ENCODE measurements at places on chromosomes 1 and 21. TPM values are rescaled to one million over a fixed set of nuclear protein-coding genes. Genes with fewer than 3 reads are reported as not detected.
A peak's percentile ranks its signal among the peaks of the same experiment; 100 is the strongest.

The UBIAD1 gene
- total RNA-seq: 19.0 TPM

GRCh38 chr1:18978706-18979105, 22.2 kb upstream of the IFFO2 start:
- no peak for DNase-seq

- no peak for DNase-seq
These were observed 112.8 kb downstream of the NEK7 start for GRCh38 chr1:198269646-198269940.

DNA sequence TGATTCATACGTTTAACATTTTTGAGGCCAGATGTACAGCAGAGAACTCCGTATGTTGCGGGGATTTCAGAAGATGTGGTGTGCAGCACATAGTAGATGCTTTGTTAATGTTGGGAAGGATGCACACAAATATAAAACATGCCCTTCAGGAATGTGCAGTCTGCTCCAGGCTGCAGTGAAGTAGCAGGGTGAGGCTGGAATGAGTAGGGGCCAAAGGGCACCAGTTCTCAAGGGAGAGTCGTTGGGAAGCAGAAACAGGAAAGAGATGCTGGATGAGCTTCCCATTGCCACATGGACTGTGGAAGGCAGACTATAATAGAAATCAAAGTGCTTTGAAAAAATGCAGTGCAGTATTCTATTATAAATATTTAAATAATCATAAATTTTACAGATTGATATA, 126.9 kb downstream of the NOS1AP start:
- DNase-seq: no peak

DNA sequence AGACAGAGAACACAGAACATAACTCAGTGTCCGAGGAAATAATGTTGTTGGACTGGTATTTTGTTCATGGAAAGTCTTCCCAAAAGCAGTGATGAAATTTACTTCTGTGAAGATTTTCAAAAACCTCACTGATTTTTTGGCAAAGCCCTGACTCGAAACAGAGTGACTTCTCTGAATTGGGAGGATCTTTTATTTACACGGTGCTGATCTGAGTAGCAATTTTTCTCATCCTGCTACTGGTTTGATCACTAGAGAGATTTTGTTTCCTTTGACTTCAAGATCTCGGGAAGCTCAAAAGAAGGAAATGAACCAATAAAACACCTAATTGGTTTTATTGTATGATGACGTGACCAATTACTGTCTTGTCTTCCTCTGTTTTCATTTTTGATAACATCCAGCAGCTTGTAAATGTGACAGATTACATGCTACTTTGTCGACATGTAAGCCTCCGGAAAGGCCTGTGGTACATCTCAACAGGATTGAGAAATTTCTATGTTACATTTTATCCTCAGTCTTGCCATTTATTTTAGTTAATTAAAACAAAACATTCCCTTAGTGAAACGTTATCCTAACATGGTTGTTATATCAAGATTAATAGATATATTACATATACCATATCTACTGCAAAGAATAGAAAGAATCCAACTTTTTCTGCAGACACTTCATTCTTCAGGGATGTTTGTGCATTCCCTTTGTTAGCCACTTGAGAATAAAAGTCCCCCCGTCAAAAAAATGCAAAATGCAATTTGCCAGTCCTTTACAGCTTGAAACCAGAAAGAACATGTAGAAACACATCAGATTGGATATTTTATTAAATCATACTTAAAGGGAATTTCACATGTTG, 42.8 kb upstream of the IFI44L start:
- DNase-seq: no peak

The KIAA0040 gene
- 19.3 TPM for total RNA-seq

The JAM2 gene
- 0.45 TPM for total RNA-seq

DNA sequence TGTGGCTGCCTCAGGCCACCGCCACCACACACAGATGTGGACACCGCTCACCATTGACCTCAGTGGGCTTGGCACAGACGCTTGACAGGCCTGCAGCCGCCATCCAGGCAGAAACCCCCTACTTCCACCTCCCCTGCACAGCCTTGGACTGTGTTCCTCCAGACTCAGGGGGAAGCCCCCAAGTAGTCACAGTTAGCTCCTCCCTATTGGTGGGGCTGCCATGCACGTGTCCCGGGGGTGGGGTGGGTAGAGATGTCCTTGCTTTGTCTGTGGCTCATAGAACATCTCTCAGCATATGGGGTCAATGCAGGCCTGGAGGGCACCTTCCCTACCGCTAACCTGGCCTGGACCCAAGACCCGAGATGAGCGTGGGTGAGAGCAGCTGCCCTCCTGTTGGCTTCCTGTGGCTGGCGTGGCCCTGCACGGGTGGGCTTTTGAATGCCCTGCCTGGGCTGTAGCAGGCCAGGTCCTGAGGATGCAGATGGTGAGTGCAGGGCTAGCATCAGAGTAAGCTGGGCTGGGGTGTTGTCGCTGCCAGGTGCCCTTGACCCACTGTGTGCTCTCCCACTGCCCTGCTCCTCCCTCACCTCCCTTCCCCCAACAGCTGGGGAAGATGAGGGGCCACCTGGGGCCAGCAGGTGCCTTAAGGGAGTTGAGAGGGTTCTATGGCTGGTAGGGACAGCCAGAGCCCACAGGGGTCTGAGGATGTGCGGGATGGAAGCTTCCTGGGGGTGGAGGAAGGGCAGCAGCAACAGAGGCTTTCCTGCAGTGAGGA, 6.2 kb downstream of the CROCC start:
- no peak for DNase-seq

DNA sequence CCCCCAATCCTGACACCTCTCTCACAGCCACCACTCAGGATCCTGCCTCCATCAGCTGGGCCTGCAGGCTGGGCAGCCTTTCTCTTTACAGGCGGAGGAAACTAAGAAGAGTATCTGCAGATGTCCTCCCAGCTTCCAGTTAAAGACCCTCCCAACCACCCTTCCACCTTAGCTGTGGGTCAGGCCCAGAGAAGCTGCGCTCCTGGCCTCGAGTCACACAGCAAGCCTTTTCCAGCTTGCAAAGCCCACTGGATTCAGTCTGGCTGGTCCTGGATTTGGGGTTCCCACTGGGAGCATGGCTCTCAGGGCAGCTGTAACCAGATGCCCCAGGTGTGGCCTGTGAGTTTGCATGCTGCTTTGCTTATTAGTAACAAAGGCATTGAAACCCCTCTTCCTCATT, 19.9 kb downstream of the KCNQ4 start:
- no peak for DNase-seq

The SPRR1B gene
- not detected for total RNA-seq

The APP gene
- 7.8 TPM for total RNA-seq

- DNase-seq: no peak
These were observed 7.6 kb downstream of the FMN2 start for GRCh38 chr1:240099329-240099728.

DNA sequence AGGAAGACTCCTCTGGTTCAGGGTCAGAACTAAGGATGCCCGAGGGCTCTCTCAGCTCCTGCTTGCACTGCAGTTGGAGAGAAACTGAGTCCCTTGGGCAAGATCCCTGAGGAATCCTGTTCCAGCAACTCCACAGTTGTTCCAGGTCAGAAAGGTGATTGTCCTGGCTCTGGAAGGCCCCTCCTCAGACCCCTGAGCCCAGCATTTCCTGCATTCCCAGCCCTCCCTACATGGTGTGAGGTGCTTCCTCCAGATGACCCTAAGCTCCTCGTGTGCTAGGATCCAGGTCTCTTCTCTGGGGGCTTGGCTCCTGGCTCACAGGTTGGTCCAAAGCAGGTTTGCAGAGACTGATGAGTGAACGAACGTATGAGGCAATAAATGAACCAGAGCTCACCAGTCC, 11.5 kb downstream of the LDLRAD1 start:
- no peak for DNase-seq

GRCh38 chr1:97137862-97138514, 416.4 kb downstream of the PTBP2 start:
- no peak for DNase-seq

DNA sequence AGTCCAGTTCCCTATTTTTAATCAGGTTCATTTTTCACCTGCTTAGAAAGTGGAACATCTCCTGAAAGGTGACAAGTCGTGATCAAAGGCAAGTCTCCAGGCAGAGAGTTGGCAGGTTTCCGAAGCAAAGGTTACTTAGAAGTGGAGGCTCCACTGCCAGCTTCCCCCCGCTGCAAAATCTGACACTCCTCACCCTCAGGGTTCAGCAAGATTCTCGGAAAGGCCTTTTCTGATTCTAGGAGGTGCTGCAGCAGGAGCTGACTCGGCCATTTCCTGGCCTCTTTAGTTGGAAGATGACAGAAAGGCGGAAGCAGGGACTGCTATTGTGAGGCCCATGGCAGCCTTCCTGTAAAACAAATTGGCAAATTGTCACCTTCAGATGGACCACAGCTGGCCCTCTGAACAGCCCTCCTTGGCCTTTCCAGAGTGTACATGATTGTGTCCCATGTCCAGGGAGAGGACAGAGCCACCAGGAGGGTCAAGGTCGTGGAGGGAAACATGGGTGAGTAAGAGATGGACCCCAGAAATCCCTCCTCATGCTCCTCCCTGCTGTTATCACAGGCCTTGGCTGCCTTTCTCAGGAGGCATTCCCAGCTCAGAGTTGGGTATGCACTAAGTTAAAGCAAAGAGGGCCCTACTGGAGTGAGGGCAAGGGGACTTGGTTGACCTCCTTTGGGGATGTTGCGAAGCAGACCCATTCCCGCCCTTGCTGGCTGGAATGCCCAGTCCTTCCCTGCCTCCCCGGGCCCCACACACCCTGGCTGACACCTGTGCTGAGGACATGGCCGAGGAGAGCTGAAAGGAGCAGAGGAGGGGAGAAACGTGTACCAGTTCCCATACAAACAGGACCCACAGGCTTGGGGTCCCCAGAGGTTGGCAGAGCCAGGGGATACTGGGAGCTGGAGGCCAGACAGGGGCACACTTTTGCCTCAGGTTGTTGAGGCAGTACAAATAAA, 115.5 kb upstream of the IRF2BP2 start:
- peak; percentile 61 for DNase-seq

The FCRL2 gene
- not detected for total RNA-seq

The BACE2 gene
- total RNA-seq: 0.21 TPM

GRCh38 chr1:229131243-229132105, 139.4 kb upstream of the RAB4A start:
- no peak for DNase-seq

- DNase-seq: no peak
These were observed 1.1 kb downstream of the SYNC start for GRCh38 chr1:32701421-32701911.

The AMPD1 gene
- total RNA-seq: not detected

- DNase-seq: no peak
These were observed 144.1 kb upstream of the ERRFI1 start for GRCh38 chr1:8170059-8170835.

DNA sequence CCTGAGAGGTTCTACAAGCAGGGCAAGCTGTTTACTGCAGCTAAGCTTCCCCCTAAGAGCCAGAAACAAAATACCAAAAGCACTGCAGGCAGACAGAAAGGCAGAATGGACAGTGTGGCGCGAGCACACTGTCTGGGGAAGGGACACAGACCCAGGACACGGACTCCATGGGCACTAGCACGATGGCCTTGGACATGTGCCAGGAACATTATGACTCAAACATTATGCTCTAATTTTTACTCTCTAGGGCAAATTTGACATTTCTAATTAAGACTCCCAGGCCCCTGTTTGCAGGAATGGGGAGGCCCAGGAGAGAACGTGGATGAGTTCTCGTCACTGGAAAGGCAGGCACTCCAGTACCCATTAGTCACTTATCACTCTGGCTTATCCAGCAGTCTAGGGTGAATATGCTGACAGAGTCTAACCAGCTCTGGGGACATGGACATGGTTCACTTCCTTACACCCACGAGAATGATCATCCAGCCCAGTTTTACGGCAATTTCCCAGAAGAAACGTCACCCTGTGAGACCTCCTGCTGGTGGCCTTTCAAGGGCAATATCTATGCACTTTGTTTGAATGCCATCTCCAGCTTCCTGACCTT, 45.1 kb downstream of the CAPN8 start:
- DNase-seq: no peak

The NAV1 gene
- 1.2 TPM for total RNA-seq

The DUSP12 gene
- total RNA-seq: 27.7 TPM

The HES3 gene
- not detected for total RNA-seq

GRCh38 chr1:239287296-239287695, 99.1 kb upstream of the CHRM3 start:
- no peak for DNase-seq

- no peak for DNase-seq
These were observed 67.6 kb downstream of the RGS13 start for GRCh38 chr1:192703283-192704206.

DNA sequence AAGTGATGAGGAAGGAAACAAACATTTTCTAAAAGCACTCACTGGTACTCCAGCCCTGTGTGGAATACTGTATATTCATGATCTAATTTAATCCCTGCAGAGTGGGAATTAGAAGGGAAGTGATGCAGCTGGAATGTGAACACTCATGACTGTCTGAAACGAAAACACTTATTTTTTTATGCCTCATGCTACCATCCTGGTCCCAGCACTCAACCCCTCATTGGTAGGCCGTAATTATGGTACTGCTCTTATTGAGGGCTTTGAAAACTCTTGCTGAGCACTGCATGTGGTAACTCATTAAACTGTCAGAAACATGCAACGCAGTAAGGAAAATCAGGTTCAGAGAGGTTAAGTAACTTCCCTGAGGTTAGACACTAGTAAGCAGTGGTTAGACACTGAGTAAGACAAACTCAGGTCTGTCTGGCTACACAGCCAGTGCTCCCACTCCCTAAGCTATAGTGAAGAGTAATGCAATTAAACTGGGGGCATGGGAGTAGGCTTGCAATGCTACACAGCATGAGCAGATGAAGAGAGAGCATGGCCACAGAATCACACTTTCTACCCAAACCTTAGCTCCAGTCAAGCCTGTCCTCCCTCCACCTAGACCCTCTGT, 17.3 kb upstream of the TNFSF4 start:
- no peak for DNase-seq

The C1QTNF12 gene
- total RNA-seq: 5.2 TPM

DNA sequence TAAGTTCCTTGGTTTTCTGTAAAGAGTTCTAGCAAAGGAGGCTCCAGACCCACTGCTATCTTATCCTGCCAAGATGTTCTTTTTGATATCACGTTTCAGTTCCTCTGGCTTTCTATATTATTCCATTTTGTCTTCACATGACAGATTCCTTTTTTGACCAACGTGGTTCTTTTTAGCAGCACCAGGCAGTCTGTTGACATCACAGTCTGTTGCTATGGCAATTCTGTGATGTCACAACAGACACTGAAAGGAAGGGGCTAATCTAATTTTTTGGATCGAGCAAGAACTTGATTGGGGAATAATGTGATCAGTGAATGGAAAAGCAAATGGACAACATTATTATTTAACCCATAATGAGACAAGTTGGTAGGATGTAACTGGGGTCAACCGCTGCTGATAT, 64.5 kb upstream of the GOLT1A start:
- DNase-seq: no peak
